Heart left ventricle (tissue), 16 donors: ENCODE measurements at places on chromosomes 12 and 14. TPM values are rescaled to one million over a fixed set of nuclear protein-coding genes. Genes with fewer than 3 reads are reported as not detected.

DNA sequence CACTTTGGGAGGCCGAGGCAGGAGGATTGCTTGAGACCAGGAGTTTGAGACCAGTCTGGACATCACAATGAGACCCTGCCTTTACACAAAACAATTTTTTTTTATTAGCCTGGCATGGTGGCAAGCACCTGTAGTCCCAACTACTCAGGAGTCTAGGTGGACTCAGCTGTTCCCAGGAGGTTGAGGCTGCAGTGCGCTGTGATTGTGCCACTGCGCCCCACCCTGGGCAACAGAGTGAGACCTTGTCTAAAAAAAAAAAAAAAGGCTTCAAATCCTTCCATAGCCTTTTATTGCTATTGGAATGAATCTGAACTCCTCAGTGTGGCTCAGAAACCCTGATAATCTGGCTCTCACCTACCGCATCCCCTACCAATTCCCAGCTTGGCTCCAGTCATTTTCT is 26.1 kb downstream of the AK7 start:
- DNase-seq: no peak

DNA sequence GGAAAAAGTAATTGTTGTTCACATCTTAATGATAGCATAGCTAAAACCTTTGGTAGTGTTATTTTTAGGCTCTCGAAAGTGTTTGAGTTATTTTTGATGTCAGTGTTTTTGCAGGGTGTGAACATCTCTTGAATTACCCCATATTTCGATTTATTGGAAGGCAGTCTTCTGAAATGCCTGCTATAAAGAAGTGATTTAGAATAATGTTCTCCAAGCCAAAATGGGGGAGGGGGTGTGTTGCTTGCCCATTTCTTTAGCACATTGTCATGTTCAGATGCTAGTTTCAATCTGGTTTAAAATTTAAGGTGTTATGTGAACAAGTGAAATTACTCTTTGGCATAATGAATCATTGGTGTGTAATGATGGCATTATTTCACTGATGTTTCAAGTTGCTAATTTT is 110.6 kb downstream of the SYNE2 start:
- DNase-seq: no peak

GRCh38 chr14:20760950-20761349 is 7.3 kb upstream of the EDDM3B start:
- no peak for DNase-seq

GRCh38 chr14:57049848-57050247 is 218.9 kb downstream of the EXOC5 start:
- DNase-seq: no peak

DNA sequence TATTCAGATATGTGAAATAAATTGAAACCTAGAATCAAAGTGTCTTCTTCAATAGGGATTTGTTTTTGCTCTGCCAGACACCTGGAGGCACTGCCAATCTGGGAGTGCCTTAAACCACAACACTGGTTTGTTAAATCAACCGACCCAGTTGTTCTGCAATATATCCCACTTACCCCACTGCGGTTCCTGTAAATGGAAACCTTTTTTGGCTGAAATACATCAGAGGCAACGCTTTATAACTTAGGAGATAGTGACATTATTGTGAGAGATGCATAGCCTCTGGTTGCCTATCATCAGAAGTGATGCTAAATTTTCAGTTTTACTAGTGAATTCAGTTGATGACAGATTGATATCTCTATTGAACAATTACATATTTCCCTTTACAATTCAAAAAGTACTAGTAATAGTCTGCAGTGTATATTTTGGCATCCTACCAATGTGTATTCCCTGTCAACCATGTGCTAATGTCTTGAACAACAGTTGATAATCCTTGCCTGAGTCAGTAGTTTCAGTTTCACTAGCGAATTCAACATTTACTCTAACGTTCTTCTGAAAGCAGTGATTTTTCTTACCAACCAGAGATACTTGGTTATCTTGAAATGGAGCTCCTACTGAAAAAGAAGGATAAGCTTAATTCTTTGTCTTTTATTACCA is 30.5 kb downstream of the PPP2R5C start:
- DNase-seq: no peak

DNA sequence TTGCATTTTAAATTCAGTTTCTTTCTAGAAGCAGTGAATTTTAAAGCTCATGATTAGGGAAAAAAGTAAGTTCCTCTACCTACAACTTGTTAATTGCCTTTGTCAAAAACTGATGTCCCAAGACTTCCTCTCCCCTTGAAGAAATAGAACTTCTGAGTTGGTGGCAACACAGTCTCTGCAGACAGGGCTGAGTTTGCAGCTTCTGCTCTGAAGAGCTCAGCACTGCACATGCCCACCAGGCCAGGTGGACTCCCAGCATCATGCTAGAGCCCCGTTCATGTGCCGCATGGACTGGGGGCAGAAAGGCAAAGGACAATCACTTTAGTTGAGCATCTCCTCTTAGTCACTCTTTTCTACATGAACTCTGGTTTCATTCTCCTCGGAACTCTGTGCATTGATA is 620.1 kb downstream of the VRK1 start:
- DNase-seq: no peak

GRCh38 chr14:79862045-79862444 is 349.3 kb downstream of the DIO2 start:
- no peak for DNase-seq

GRCh38 chr14:90678420-90678819 is 137.8 kb downstream of the TTC7B start:
- DNase-seq: no peak

- no peak for DNase-seq
These were observed 109.8 kb upstream of the FOXG1 start for GRCh38 chr14:28656704-28657255.

DNA sequence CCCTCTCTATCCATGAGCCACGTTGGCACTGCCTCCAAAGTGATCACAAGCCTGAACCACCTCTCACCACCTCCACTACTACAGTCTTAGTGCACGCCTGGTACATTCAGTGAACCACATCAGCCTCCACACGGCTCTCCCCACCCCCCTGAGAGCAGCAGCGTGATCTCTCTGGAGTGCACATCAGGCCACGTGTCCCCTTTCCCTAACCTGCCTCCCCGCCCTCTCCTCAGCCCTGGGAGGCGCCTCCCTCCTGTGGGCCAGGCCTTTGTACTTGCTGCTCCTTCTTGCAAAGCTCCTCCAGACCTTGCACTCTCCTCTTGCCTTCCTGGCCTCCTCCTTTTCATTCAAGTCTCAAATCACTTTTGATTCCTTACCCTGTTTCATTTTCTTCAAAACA is 49.8 kb downstream of the SLC6A12 start:
- DNase-seq: no peak

DNA sequence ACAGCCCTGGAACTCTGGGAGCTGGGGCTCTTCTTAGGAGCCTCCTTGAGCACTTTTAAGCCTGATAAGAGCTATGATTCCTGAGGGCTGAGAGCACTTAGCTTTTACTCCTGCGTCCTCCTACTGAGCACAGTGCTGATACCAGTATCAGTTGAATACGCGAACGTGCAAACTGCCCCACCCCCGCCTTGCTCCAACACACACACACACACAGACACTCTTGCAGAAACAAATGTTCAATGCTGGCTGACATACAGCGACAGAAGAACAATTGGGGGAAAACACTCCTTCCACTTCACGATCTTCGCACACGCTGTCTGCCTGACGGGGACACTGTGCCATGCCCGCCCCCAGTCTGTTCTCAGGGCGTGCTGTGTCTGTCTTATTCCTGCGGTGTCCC is 57.2 kb upstream of the DLK1 start:
- DNase-seq: no peak

DNA sequence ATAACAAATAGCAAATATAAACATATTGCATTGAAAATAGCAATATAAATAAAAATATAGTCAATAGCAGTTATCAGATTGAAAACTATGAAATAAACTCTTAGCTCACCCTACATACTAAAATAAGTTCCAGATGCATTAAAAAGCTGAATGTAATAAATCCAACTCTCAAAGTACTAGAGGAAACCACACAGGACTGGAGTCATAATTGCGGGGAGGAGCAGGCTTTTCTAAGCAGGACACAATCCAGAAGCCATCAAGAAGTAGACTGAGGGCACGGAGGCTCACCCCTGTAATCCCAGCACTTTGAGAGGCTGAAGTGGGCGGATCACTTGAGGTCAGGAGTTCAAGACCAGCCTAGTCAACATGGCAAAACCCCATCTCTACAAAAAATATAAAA is 22.2 kb downstream of the GSC start:
- no peak for DNase-seq

DNA sequence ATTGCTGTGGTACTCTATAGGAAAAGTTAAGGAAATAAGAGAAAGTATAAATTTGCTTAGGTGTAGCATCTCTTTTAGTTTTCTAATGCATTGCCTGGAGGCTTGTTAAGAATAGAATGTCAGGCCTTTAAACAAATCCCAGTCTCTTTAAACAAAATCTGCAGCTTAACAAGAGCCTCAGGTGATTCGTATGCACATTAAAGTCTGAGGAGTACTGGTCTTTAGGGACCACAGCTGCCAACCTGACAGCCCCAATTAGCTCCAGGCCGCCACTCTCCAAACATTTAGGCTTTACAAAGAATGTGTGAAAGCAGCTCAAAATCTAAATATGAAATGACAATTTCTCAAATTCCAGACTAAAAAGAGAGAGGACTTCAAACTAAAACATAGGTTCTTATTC is 35.7 kb downstream of the PAWR start:
- no peak for DNase-seq

- no peak for DNase-seq
These were observed 167.9 kb downstream of the PRKD1 start for GRCh38 chr14:29759521-29760340.

DNA sequence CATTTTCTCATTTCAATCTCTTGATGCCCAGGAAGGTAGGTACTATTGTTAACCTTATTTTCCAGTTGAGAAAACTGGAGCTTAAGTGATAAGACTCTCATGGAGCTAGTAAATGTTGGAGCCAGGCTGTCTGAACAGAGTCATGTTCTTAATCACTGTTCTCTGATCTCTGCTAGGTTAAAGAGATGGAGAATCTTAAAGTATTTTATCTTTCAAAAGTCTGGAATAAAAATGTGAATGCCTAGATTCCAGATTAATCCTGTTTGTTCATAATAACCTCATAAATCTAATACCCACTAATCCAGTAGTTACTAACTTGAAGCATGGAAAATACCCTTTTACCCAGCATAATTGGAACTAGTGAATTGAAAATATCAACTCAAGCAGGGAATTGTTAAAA is 341.0 kb upstream of the RGS6 start:
- no peak for DNase-seq

DNA sequence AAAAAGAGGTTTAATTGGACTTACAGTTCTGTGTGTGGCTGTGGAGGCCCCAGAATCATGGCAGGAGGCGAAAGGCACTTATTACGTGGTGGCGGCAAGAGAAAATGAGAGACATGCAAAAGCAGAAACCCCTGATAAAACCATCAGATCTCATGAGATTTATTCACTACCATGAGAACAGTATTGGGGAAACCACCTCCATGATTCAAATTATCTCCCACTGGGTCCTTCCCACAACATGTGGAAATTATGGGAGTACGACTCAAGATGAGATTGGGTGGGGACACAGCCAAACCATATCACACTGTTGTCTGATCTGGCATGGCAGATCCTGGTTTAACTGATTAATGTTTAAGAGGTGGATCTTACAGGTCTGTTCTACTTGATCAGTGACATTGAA is 5.6 kb downstream of the DDX47 start:
- DNase-seq: no peak

DNA sequence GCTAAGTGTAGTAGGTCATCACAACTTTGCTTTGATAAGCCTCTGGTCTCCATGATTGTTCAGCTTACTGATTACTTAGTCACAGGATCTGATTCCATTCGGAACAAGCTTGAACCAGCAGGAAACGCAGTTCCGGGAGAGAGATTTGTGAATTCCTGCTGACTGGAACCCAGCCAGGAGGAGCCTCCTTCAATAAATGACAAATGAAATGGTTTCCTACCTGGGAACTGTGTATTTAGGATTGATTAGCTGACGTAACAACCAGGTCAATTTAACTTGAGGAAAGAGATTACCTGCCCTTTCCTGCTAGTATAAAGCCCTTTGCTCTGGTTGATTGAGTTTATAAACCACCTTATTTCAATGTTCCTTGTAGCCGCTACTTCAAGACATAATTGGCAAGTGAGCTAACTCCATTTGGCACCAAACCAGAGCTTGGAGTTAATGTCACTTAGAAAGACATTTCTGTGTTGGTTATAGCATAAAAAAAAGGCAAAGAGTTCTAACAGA is 35.1 kb upstream of the KCNH3 start:
- DNase-seq: no peak

- no peak for DNase-seq
These were observed 984.8 kb downstream of the TMEM121 start for GRCh38 chr14:106511006-106511799.

DNA sequence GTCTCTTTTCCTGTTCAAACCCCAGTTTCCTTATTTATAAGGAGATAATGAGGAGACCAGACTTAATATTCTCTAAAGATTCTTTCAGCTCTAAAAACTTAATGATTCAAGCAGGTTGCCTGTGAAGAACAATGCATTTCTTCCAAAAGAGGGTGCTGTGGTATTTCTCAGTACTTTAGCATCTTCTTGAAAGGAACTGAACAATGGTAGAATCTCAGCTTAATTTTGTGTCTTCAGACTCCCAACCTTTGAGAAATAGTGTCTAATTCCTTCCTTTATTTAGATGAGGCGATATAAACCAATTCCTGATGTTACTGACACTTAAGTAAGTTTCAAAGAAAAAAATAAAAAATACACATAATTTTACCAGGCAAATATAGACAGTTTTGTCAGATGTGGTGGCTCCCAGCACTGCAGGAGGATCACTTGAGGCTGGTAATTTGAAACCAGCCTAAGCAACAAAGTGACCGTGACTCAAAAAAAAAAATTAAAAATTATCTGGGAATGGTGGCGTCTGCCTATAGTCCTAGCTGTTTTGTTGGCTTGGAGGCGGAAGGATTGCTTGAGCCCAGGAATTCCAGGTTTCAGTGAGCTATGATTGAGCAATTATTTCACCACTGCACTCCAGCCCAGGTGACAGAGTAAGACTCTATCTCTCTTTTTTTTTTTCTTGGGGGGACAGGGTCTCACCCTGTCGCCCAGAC is 76.9 kb upstream of the PSMA6 start:
- DNase-seq: no peak

GRCh38 chr14:85280074-85280473 is 249.9 kb upstream of the FLRT2 start:
- DNase-seq: no peak

DNA sequence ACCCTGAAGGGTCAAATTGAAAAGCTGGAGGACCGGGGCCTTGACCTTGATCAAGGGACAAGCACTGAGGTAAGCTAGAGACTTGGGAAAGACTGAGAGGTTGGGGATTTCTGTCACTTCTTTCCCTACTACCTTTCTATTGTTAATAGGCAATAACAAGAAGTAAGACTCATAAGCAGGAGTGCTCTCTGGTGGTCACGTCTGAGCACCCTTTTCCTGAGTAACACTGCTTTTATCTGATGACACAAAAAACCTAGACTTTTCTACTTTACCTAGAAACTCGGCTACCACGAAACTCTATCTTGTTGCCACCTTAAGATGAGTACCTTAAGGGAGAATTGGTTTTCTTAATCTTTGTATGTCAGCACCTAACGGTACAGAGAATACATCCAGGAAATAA is 35.5 kb upstream of the PPFIBP1 start:
- no peak for DNase-seq

Gene PLCZ1
- total RNA-seq: not detected

Gene C14orf119
- total RNA-seq: 15.3 TPM

Gene TAS2R10
- total RNA-seq: not detected

Gene RFX4
- total RNA-seq: not detected

Gene ZC2HC1C
- 9.2 TPM for total RNA-seq

Gene ATP6V1D
- total RNA-seq: 150 TPM

Gene YAF2
- 48.3 TPM for total RNA-seq

Gene DEGS2
- not detected for total RNA-seq

Gene NPAS3
- total RNA-seq: 0.44 TPM
